ENCODE measurements at places on chromosomes 7 and 10. TPM values are rescaled to one million over a fixed set of nuclear protein-coding genes. Genes with fewer than 3 reads are reported as not detected.

Gene RNF148
- not detected for polyA plus RNA-seq

Gene SPDYE2
- 0.96 TPM for polyA plus RNA-seq

Gene COMMD3
- 86.5 TPM for polyA plus RNA-seq

Gene MYL10
- polyA plus RNA-seq = not detected

Gene OR6V1
- not detected for polyA plus RNA-seq

- H3K36me3 ChIP-seq = no peaks in the 10 kb centered on the region
- peaks cover 26% of the 10 kb centered on the region for H3K27me3 ChIP-seq
- H3K4me3 ChIP-seq = no peak overlapping the region
- no peak overlapping the region for H3K27ac ChIP-seq
- no peaks in the 10 kb centered on the region for H3K4me1 ChIP-seq
These were observed 377.1 kb downstream of the HPSE2 start for GRCh38 chr10:98858525-98858924.

DNA sequence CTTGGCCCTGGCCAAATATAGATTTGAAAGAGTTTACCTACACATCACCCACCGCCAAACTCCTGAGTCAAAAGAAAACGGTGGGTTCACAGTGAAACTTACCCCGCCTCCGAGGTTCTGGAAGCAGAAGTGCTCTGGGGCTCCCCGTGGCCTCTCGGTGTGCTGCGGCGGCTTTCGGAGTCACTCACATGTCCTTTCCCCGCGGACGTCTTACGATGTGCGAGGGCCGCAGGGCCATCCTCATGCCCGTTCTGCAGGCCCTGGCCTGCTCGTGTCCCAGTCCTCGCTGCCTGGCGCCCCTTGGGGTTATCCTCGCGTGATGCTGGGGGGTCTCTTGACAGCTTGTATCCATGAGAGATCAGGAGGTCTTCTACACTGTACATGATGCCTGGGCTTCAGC, 12.0 kb downstream of the JCAD start:
- H3K4me3 ChIP-seq = no peak overlapping the region
- H3K36me3 ChIP-seq = no peaks in the 10 kb centered on the region
- peaks cover 11% of the 10 kb centered on the region for H3K4me1 ChIP-seq
- no peak for DNase-seq

DNA sequence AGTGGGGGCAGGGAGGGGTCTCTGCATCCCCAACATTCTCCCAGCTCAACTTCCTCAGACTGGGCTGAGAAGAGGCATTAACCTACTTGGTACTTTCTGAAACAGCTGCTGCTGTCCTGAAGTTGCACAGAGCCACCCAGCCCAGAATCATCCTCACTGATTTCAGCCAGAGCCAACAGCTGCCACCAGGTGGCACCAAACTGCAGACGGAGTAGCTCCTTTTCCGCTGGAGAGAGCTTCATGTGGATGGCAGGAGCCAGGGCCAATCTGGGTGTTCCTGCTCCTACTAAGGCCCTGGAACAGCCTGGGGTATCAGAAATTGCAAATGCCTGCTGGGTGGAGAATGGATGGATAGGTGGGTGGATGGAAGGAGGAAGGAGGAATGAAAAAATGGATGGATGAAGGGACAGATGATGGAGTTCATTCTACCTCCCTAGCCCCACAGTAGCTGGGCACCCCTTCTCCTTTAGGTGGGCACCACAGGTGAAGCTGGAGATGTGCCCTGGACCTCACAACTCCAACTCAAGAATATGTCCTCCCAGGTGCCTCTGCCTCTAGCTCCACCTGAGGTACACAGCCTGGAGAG, 11.8 kb upstream of the DRGX start:
- peak overlapping the region; percentile 36 for H3K27ac ChIP-seq
- H3K4me1 ChIP-seq = no peaks in the 10 kb centered on the region
- peak; percentile 21 for DNase-seq
- no peaks in the 10 kb centered on the region for H3K36me3 ChIP-seq
- no peak overlapping the region for H3K4me3 ChIP-seq

All from naive B cell (primary cell).